ENCODE measurements at places on chromosomes 5 and 9.

GRCh38 chr9:129587487-129588262, 33.2 kb downstream of the C9orf50 start:
- no peak for DNase-seq

GRCh38 chr5:132315529-132316067, 21.4 kb downstream of the SLC22A4 start:
- DNase-seq: no peak

DNA sequence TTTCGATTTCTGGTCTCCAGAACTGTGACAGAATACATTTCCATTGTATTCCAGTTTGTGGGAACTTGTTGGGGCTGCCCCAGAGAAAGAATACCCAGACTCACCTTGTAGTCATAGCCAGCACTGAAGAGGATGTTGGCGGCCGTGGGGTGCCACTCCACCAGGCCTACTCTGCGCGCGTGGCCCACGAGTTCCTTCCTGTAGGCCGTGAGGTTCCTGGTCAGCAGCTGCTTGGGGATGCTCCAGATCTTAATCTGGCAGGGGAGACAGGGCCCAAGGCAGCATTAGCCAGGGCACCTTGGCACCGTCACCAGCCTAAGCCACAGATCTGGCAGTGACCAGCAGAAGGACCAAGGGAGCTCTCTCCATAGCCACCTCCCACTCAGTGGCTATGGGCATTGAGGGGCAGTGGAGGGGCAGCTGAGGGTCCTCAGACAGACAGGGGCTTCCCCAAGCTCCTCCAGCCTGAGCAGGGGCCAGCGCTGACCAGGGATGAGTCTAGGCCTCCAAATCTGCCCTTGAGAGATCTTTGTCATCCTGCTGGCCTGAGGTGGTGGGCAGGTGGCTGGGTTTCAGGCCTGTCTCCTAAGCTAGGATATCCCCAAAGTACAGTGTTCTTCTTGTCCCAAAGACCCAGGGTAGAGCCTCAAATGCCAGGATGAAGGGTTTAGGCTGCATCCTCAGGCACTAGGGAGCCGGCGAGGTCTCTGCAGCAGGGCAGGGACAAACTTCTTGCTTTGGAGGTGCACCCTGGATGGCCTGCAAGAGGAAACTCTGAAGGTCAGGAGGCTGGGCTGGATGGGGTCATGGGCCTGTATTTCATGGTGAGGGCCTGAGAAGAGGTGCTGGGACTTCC, 15.9 kb upstream of the TRIM14 start:
- DNase-seq: no peak

GRCh38 chr9:13266167-13266566, 13.3 kb downstream of the MPDZ start:
- DNase-seq: no peak

DNA sequence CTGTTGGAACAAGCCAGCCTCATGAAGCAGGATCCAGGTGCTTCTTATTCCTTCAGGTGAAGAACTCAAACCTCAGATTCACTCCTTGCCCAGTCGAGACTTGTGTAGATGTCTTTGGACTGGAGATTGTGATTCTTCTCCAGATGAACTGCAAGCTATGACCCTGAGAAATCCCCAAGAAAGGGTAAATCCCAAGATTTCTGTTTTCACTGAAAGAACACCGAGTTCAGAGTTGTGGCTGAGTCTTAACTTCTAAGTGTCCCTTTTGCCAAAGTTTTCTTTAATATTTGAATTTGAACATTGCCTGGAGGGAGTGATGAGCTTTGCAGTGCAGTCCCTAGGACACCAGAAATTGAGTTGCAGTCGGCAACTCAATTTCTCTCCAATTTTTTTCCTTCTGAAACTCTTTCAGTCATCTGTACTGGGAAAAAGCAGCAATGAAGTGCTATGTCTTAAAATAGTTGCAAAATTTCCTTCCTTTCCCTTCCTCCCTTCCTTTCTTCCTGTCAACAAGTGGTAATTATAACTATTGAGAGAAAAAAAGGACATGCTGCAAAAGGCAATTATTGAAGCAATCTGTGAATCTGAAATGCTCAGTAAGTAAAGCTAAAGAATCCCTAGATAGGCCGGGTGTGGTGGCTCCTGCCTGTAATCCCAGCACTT, 56.1 kb downstream of the ANKRD55 start:
- DNase-seq: no peak

All from nephron progenitor cell (in vitro differentiated cells).